ENCODE measurements at places on chromosomes 1 and 21.

DNA sequence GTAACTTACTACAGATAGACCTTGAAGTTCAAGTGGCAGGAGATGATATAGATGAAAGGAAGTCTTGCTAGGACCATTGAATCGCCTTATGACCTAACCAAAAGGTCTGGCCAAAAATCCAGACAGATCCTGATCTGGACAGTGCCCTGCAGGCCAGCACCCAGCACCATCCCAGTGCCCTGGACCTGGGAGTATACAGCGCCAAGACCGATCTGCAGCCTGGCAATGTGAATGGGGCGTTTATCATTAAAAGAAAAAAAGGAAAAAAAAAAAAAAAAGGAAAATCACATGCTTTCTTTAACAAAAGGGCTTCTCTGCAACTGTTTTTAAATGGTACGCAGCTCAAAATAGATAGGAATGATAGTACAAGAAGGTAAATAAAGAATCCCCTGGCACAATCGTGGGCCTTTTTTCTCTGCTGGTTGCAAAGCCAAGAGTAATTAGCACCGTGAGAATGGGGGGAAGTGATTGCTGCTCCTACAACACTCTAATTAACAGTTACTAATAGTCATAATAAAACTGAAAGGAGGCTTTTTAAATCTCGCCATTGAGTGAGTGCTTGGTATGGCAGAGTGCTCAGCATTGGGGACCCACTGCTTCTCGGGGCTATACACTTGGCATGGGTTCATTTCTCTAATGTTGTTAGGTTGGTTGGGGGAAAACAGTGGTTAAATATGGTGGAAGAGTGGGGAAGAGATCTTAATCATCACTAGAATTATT lies 146.7 kb downstream of the KAZN start:
- no peak for DNase-seq

DNA sequence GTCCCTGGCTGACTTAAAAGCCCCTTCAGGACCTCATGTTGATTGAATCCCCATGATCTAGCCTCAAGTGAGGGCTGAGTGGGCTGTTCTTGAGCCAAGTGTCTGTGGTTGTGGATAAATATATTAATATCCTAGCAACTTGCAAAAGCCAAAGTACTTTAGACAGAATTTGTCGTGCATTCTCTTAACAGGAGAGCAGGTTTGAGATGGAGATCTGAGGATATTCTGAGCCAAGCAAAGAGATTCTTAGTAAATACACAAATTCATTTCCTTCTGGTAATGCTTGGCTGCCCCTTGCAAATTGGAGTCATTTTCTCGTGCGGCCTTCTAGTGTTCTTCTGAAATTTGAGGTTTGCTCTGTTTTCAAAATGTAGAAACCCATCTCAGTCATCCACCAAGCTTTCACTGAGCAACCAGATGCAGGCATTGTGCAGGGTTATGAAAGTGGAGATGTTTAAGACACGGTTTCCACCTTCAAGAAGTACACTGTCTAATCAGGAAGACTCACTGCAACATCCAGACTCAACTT lies 242.1 kb upstream of the JUN start:
- DNase-seq, result no peak

DNA sequence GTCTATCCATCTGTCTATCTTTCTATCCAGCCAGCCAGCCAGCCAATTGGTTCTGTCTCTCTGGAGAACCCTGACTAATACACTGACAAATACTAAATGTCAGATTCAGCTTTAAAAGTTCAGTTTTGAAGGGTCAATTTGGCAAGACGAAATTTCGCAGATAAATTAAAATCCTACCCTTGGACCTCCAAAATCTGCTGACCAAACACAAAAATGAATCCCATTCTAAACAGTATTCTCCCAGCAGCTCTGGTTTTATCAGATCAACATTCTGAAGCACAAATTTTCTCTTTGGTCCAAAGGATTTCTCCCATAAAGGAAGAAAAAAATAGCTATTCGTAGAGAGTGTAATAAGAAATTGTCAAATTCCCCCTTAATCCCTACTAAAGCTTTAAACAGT lies 248.6 kb downstream of the RERE start:
- DNase-seq, result no peak

GRCh38 chr1:43035821-43036741 lies 77.4 kb upstream of the SLC2A1 start:
- no peak for DNase-seq

- DNase-seq, result no peak
Measured at GRCh38 chr1:247212012-247212411, 40.2 kb upstream of the ZNF124 start.

GRCh38 chr1:71362076-71362475 lies 281.2 kb upstream of the ZRANB2 start:
- DNase-seq, result no peak

- no peak for DNase-seq
Measured at GRCh38 chr1:150545486-150546032, 3.6 kb upstream of the ADAMTSL4 start.

- DNase-seq, result no peak
Measured at GRCh38 chr1:109756848-109757521, 6.7 kb downstream of the EPS8L3 start.

DNA sequence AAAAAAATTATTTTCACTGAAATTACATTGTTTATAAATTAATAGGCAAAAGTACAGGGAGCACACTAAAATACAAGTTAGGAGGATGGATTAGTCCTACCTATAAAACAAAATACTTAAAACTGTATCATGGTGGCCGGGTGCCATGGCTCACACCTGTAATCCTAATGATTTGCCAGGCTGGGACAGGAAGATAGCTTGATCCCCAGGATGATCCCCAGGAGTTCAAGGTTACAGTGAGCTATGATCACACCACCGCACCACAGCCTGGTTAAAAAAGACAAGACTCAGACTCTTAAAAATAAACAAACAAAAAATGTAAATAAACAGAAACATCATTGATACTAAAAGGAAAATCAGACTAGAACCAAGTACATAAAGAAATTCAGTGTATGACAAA lies 53.5 kb downstream of the ASH1L start:
- DNase-seq, result no peak

DNA sequence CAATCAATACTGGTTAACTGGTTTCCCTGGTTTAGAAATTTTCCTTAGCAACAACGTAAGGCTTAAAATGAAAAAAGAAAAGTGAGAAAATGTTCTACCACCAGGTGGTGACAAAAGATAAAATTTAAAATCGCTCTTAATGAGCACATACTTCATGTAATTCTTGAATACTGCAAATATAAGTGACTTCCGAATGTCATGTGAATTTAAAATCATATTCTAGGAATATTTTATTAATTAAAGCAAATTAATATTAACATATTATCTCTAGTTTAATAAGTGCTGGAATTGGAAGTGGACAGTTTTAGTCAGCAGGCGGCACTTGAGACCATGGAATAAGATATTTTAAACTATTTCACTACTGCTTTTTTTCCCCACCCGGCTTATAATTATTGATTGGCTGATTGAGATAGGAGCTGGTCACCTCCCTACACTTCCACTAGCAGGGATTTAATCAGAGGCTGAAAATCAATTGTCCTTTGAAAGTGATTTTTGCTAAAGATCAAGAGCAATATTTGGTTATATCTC lies 5.0 kb upstream of the ADAMTS1 start:
- DNase-seq, result peak; percentile 24

DNA sequence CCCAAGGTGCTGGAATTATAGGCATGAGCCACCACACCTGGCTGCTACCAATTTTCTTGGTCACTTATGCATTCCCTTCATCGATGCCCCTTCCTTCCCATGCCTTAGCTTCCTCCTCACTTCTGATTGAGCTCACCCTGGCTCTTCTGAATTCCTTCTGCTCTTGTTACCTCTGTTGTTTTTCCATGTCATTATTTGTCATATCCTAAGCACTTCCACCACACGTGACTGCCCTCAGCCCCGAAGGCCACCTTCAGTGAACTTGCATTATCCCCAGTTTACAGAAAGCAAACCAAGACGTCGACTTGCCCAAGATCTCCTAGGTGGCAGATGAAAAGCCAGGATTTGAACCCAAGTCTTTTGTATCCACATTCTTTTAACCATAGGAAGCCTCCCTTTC lies 30.7 kb downstream of the CA6 start:
- no peak for DNase-seq

DNA sequence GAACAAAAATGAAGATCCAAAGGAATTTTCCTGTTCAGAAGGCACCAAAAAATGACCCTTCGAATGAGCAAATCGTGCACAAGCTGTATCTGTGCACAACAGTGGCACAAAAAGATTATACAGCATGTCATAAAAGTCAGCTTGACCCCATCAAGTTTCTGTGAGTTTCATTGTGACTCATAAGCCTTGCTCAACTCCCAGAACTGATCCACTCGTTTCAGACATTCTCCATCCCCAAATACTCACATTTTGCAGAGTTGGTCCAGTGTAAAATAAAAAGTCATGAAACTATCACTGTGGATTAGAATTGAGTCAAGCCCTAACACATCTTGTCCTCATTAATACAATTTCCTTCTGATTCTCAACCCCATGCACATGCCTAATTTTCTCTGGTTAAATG lies 174.7 kb upstream of the PKN2 start:
- no peak for DNase-seq

GRCh38 chr1:14800500-14801076 lies 202.1 kb downstream of the KAZN start:
- DNase-seq, result no peak

- DNase-seq, result no peak
Measured at GRCh38 chr21:31946231-31946630, 73.4 kb downstream of the HUNK start.

DNA sequence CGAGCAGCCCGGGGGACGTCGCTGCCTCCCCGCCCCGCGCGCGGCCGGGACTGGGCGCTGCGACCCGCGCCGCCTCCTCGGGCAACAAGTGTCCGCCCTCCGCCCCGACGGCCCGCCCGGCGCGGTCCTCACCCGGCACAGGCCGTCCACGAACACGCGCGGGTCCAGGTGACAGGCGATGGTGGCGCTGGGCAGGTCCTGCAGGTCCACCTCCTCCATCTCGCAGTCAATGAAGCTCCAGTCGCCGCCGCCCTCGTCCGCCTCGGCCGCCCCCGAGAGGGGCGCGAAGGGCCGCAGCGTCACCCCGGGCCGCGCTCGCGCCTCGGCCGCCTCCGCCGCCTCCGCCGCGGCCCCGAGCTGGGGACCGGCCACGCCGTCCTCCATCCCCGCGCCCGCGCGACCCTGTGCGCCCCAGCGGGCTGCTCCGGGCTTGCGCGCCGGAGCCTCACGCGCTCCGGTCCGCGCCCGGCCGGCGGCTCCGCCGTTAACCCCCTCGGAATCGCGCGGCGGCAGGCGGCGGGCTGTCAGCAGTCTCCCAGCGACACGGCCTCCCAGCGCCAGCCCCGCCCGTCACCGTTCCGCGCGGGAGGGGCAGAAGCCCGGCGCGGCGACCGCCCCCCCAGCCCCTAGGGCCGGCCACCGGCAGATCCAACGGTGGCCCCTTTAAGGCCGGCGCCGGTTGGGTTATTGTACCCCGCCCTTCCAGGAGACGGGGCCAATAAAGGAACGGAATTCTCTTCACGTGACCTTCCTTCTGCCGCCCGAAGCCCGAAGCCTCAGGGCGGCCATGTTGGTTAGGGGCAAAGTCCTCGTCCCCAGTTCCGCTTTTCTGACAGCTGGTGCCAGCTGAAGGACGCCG lies at the start of gene RCAN1:
Gene RCAN1 (minus strand): TSS at position 486 of the 859 bp plus-strand sequence. CDS start 102 bp downstream, at position 384.
- DNase-seq, result peak; percentile 92

DNA sequence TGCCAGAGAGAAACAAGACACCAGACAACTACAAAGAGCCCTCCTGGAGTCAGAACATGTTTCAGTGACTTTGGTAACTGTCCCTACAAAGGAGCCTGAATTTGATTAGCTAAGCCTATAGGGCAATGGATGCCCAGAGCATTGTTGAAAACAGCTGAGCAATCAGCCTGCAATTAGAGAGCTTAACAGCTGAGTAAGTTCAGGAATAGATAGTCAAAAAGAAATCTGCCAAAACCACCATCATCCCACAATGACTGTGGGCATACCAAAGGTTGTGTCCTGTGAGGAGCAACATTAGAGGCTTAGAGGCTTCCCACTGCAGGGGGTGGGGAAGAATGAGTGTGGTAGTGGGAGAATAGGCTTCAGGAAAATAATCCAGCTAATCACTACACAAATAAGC lies 32.1 kb downstream of the SH3BP5L start:
- DNase-seq, result no peak
